ENCODE measurements at places on chromosomes 4 and X. TPM values are rescaled to one million over a fixed set of nuclear protein-coding genes. Genes with fewer than 3 reads are reported as not detected.

The ETDB gene
- total RNA-seq, result not detected

The TECRL gene
- not detected for total RNA-seq

The SMS gene
- total RNA-seq, result 53.4 TPM

The TLR8 gene
- total RNA-seq, result 17.8 TPM

The ZFX gene
- total RNA-seq, result 41.5 TPM

The FRAS1 gene
- 20.2 TPM for total RNA-seq

The IL2RG gene
- 20.8 TPM for total RNA-seq

The ITIH6 gene
- not detected for total RNA-seq

The EOLA2 gene
- total RNA-seq, result 26.3 TPM

The IDS gene
- 113 TPM for total RNA-seq

The TMEM156 gene
- total RNA-seq, result 1.2 TPM

The BCORL1 gene
- total RNA-seq, result 15.0 TPM

Measured in upper lobe of right lung (tissue), 1 donor.